MG63 (cell line): ENCODE measurements at places on chromosomes 6 and 20. TPM values are rescaled to one million over a fixed set of nuclear protein-coding genes. Genes with fewer than 3 reads are reported as not detected.
A peak's percentile ranks its signal among the peaks of the same experiment; 100 is the strongest.

KCNB1 gene
- total RNA-seq, result 6.5 and 7.0 TPM in 2 replicates

C6orf141 gene
- 0.63 and 1.1 TPM in 2 replicates for total RNA-seq

EDN1 gene
- 23.2 and 26.8 TPM in 2 replicates for total RNA-seq

PCSK2 gene
- not detected in 2 replicates for total RNA-seq

SLC4A11 gene
- 0.20 TPM in 1 of 2 replicates, not detected in the other for total RNA-seq

TRIM15 gene
- not detected in 2 replicates for total RNA-seq

ABHD16B gene
- not detected in 2 replicates for total RNA-seq

GJA10 gene
- not detected in 2 replicates for total RNA-seq

ALDH5A1 gene
- 1.1 and 1.5 TPM in 2 replicates for total RNA-seq

DNA sequence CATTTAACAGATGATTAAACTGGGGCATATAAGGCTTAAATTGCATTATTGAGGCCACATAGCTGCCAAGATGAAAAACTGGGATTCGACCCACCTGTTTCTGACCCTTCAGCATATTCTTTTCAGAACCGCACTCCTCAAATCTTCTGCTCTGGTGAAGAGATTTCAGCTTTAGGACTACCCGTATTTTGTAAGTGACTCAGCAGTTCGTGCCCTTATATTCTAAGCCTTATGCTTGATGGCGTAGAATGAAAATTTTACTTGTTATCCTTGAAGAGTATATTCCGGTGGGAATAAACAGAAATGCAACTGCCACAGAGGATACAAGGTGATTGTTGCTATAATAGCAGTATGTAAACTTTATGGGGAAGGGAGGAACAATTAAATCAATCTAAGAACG is 657.1 kb downstream of the DOK5 start:
- no peak for DNase-seq

GRCh38 chr6:170553534-170554012 is 466 bp upstream of the PSMB1 start:
- no peak for DNase-seq

GRCh38 chr6:109045493-109045892 is 49.2 kb downstream of the SESN1 start:
- DNase-seq, result no peak

DNA sequence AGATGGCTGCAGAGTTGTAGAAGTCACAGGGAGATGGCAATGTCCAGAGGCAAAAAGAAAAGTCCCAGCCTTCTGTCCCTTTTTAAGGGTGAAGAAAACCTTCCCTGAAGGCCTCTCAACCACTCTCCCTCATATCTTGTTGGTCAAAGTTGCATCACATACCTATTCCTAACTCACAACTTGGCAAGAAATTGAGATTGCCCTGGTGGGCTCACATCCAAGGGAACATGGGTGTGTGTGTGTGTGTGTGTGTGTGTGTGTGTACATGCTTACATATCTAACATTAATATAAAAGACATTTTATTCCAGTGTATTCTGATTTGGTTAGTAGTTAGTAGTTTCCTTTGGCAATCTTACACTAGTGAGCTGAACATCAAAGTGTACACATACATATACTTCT is 144.3 kb upstream of the SALL4 start:
- DNase-seq, result no peak

GRCh38 chr6:138378463-138378862 is 758 bp downstream of the SMIM28 start:
- no peak for DNase-seq

DNA sequence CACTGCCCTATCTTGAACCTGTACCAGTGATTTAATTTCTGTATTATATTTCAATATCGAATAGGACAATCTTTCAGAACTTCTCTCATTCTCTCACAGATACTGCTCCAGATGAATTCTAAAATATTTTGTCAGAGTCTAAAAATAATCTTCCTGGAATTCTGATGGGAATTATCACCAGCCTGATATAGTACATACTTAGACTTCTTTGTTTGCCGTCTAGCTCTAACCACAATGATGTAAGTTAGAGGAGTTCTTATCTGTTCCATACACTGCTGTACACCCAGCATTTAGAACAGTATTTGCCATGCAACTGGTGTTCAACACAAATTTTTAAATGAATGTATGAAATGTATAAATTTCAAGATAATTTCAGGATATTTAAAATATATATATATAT is 1.3 kb upstream of the HUS1B start:
- DNase-seq, result no peak

DNA sequence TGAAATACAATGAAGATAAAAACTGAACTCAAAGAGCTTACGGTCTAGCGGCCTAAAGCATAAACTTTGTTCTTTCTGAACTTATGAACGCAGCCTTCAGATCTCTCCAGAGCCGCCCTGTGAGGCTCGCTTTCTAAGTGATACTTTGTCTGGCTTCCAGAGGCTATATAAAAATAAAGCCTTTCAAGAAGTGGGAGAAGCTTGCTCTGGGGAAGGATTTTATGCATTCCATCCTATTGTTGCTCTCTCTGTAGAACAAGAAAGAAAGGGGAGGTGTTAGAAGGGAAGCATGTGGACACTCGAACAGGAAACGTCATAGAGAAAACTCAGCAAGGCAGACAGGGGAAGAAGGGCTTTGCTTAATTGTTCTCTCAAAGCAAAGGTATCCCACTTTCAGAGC is 77.0 kb downstream of the TBX18 start:
- no peak for DNase-seq

- DNase-seq, result no peak
Observed at GRCh38 chr6:20167601-20168000, 44.7 kb downstream of the MBOAT1 start.

DNA sequence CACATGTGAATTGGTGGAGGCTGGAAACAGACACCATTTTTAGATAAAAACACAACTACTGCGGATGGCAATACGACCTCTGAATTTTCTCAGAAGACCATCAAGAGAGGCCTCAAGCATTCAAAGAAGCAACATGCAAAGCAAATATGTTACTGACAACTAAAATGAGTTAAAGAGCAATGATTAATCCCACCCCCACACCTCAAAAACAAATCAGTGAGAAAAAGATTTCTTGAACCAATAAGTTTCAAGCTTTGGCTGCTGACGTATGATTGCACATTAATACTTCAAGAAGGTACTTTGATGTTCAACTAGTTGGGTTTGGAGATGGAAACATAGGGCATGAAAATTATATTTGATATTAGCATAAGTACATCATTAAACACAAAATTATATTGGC is 982 bp downstream of the MMUT start:
- no peak for DNase-seq

DNA sequence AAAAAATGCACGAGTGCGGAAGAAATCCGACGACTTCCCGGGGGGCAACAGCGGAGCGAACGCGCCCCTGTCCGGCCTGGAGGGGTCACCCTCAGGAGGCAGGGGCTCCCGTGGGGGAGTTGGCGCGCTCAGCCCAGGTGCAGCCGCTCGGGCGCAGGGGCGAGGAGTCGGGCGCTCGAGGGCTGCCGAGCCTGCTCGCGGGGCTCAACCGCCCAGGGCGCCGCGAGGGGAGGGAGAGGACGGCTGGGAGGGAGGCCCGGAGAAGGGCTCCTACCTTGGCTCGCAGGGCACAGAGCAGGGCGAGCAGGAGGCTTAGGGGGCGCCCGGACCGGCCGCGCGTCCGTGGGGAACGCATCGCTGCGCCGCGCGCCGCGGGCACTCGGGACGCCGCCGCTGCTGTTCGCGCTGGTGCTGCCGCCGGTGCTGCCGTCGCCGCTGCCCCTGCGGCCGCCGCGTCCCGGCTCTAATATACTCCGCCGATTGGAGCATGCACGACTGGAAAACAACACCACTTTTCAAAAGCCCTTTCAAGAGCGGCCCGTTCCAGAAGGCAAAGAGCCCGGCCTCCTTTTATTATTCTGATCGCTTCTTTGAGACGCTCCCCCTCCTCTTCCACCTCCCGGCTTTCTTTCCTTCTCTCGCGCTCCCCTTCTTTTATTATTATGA is 490 bp downstream of the JAG1 start:
- peak; percentile 39 for DNase-seq

- no peak for DNase-seq
Observed at GRCh38 chr6:88266126-88266525, 100.0 kb upstream of the CNR1 start.

- no peak for DNase-seq
Observed at GRCh38 chr6:16690608-16691142, 70.6 kb downstream of the ATXN1 start.

- DNase-seq, result no peak
Observed at GRCh38 chr6:166969390-166970002, 13.1 kb upstream of the RNASET2 start.

- DNase-seq, result no peak
Observed at GRCh38 chr20:47070176-47070575, 175.5 kb downstream of the EYA2 start.

GRCh38 chr20:34506480-34506879 is 9.7 kb upstream of the DYNLRB1 start:
- DNase-seq, result no peak

DNA sequence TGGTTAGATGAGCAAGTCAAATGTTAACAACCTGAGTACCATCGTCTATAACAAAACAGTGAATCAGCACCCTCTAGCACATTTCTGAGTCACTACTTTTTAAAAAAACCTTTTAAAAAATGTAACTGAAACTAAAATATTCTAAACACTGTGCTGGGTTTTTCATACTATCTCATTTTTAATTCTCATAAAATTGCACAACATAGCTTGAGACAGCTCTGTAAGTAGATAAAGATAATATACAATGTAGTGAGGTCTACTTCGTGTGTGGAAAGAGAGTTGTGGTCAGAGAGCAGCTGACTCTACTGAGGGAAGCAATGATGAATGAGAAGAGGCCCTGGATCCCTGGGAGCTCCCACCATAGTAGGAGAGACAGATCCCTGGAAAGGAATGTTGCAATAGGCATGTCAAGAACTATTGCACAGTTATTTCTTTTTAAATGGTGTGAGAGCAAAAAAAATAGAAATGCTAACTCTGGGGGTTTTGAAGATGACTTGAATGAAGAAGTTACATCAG is 13.6 kb upstream of the CALHM6 start:
- DNase-seq, result peak; percentile 31

GRCh38 chr6:139625998-139626975 is 251.8 kb upstream of the CITED2 start:
- peak; percentile 26 for DNase-seq

DNA sequence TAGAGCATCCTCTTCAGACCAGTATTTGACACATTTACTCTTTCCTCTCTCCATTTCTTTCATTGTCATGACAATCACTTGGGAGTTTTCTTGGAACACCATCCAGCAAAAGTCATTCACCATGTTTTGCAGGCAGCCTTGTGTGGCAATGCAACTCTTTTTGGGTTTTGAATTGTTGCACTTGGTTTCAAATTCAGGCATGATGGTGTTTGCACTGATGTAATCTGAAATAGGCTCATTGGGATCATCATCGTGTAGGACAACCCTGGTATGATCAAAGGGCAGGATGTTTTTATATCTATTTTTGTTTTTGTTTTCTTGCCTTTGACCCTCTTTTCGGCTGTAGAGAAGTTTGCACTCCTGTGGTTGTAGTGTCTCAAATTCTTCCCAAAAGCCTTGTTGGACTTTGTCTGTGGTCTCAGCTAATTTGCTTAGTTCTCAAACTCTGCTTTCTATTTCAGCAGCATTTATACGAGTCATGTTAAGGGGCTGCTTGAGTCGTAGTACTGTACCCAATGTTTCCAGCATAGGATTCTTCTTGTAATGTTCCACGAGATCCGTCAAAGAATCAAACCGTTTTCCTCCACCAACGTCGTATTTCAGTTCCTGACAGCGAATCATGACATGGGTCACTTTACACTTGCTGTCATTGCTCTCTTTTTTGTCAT is 160.8 kb upstream of the TNFAIP3 start:
- no peak for DNase-seq

GRCh38 chr6:39049575-39050283 is 1.1 kb downstream of the GLP1R start:
- DNase-seq, result no peak

DNA sequence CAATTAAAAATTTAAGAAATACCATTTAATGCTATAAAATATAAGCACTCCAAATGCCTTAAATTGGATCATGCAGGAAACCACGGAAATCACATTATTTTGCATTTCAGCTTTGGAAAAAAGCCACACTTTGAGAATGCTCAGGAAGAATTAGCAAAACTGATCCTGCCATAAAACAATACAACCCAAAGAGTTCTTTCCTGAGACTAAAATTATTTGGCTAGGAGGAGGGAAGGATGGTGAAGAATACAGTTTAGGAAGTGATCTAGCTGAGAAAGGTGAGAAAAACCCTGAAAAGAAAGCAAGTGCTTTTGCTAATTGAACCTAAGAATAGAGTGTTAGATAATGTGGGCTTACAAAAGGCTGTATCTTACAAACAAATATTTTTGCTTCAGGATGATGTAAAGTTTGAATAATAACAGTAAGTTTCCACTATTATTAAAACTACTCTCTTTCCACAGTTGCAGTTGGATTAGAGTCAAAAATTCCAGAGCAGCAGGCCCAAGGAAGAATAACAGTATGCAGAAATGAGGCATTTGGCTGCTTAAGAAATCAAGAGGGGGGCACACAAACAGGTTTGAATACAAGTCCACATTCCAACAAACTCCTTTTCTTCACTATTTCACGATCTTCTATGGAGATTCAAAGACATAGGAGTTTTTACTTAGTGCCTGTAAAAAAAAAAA is 565.4 kb downstream of the RFPL4B start:
- DNase-seq, result no peak

DNA sequence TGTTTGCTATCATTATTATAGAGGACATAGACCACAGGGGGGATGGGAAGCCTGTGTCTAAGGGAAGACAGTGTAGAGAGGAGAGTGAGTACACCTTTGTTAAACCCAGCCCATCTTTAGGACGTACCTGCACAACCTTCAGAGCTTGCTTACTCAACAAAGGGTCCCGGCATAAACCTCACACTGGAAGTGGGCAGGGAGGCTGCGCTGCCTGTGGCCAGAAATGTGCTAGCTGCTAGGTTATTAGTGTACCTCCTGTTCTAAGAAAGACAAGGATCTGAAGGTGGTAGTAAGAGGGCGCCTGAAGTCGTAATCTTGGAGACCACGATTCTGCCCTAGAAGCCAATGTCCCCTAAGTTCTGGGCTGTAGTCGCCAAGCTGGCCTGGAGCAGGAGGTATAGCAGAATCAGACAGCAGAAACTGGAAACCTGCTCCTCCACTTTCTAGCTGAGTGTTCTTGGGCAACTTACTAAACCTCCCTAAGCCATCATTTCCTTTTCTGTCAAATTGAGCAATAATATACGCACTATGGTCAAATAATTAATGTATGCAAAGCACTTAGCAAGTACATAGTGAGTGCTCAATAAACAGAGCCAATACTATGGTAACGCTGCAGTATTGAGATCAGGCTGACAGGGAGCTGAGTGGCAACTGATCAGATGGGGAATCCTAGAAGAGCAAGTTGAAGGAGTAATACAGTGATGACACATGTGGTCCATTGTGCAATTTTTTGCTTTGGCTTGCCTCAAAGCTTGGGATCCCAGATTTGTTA is 16.8 kb upstream of the AKIRIN2 start:
- DNase-seq, result no peak

DNA sequence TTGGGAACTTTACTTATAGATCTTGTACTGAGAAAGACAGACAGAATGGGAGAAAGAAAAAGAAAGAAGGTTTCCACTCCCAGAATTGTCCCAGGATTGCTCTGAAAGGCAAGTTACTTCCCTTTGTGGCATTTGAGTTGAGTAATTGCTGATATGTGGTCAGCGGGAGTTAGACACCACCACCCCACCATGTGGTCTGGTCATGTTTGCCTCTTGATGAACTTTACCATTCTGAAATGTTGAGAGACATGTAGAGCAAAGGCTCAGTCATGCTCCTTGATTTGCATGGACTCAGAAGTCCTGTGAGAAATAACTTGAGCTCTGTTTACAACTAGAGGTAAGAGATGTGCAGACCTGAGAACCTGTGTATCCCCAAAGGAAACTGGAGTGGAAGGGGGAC is 17.1 kb downstream of the TCF21 start:
- no peak for DNase-seq

- DNase-seq, result no peak
Observed at GRCh38 chr6:20770773-20771172, 236.5 kb downstream of the CDKAL1 start.

GRCh38 chr6:13709689-13710551 is 1.7 kb downstream of the RANBP9 start:
- DNase-seq, result peak; percentile 24
